Liver (tissue), 10 donors: ENCODE measurements at places on chromosomes 16 and 17. TPM values are rescaled to one million over a fixed set of nuclear protein-coding genes. Genes with fewer than 3 reads are reported as not detected.
A peak's percentile ranks its signal among the peaks of the same experiment; 100 is the strongest.

The SLC9A5 gene
- total RNA-seq, result 0.25 TPM

DNA sequence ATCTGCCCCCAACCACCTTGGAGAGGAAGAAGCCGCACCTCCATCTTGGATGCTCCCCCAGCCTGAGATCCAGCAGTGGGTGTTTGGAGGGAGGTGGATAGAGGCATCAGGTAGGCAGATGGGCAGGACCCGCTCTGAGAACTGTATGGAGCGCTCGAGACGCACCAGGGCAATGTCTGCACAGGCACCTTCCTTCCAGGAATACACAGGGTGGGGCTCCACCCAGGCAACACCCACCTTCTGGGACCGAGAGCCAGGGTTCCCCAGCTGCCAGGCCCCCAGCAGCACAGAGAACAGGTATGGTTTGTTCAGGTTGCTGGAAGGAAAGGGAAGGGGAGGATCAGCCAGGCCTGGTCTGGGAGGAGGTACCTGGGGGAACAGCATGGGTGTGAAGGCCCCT, 2.4 kb downstream of the PRSS22 start:
- no peaks in the 10 kb centered on the region for H3K36me3 ChIP-seq
- no peaks in the 10 kb centered on the region for H3K4me1 ChIP-seq
- DNase-seq, result no peak
- H3K27ac ChIP-seq, result no peak overlapping the region
- no peak overlapping the region for H3K4me3 ChIP-seq
- H3K27me3 ChIP-seq, result no peaks in the 10 kb centered on the region

- H3K27me3 ChIP-seq, result no peaks in the 10 kb centered on the region
- H3K27ac ChIP-seq, result no peak overlapping the region
- no peak for DNase-seq
- no peak overlapping the region for H3K4me3 ChIP-seq
- H3K4me1 ChIP-seq, result no peaks in the 10 kb centered on the region
- H3K36me3 ChIP-seq, result no peaks in the 10 kb centered on the region
Measured at GRCh38 chr17:19408346-19408710, 2.7 kb upstream of the RNF112 start.

The GABARAPL2 gene
- 26.5 TPM for total RNA-seq

- H3K27ac ChIP-seq, result no peak overlapping the region
- H3K4me1 ChIP-seq, result no peaks in the 10 kb centered on the region
- DNase-seq, result no peak
- H3K4me3 ChIP-seq, result no peak overlapping the region
- H3K27me3 ChIP-seq, result no peaks in the 10 kb centered on the region
- H3K36me3 ChIP-seq, result peaks cover 32% of the 10 kb centered on the region
Measured at GRCh38 chr17:67358612-67359011, 7.8 kb downstream of the PSMD12 start.

DNA sequence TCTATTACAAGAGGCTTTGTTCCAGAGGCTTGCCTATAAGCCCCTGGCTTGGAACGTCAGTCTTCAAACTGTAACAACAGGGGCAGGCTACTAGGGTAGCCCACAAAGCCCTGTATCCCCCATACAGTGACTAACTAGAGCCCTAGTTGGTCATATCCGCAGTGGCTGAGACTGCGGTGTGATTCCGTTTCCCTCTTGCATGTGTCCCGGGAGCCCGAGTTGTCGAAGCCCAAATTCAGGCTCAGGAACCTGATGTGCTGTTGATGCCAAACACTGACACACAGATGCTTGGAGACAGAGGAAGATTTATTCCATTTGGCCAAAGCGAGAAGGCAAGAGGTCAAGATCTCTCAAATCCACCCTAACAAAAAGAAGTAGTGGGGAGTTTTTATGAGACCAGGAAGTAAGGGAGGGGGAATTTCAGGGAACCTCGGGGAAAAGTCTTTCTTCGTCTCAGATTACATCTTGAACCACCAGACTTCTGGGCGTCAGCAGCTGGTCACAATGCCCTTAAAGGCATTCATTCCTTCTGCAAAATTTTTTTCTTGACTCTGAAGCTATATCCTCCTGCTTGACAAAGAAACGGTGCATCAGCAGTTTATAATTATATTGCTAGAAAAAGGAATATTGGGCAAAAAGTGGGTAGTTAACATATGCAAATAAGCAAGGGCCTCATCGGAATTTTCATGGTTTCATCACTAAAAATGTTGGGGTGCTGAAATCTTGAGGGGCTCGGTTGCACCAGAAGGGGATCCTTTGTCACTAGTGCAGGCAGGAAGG, 879 bp downstream of the SLFN5 start:
- peaks cover 3% of the 10 kb centered on the region for H3K4me1 ChIP-seq
- H3K36me3 ChIP-seq, result no peaks in the 10 kb centered on the region
- no peaks in the 10 kb centered on the region for H3K27me3 ChIP-seq

The NPIPA8 gene
- 5.9 TPM for total RNA-seq

DNA sequence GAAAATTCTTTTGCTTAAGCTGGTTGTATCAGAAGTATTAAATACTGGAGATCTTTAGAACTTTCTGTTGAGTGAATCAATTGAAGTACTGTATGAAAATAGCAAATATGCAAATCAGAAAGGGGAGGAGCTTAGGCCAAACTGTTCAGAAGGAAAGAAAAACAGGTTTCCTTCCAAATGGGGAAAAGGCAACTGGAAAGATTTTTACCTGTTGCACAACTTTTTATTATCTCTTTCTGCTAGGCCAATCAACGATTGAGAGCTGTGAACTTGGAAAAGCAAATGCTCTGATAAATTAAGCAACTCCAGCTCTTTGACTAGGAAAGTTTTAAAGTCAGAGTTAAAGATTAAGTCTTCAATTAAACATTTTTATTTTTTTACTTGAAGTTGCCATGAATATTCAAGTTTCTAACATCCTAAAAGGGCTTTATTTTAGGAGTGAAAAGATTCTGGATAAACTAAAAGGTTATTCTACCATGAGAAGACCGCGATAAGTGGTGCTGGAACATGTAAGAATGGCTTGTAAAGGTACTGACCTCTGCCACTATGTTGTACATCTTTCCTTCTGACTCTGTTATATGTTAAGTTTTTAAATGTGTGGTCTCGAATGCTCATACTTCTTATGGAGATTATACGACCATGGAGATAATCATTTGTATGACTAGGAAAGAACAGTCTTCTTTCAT, 16.5 kb downstream of the DCUN1D3 start:
- peaks cover 86% of the 10 kb centered on the region for H3K4me1 ChIP-seq
- DNase-seq, result no peak

The OR3A3 gene
- not detected for total RNA-seq

GRCh38 chr16:49470513-49470991, 96.9 kb downstream of the C16orf78 start:
- no peaks in the 10 kb centered on the region for H3K27me3 ChIP-seq
- H3K27ac ChIP-seq, result no peak overlapping the region
- H3K4me3 ChIP-seq, result no peak overlapping the region

The KRTAP4-7 gene
- not detected for total RNA-seq

The SCNN1B gene
- 0.08 TPM for total RNA-seq

GRCh38 chr17:43823350-43824084, 9.4 kb downstream of the MPP3 start:
- H3K4me3 ChIP-seq, result no peak overlapping the region
- no peak for DNase-seq
- H3K27ac ChIP-seq, result no peak overlapping the region
- H3K27me3 ChIP-seq, result no peaks in the 10 kb centered on the region
- H3K4me1 ChIP-seq, result no peaks in the 10 kb centered on the region

DNA sequence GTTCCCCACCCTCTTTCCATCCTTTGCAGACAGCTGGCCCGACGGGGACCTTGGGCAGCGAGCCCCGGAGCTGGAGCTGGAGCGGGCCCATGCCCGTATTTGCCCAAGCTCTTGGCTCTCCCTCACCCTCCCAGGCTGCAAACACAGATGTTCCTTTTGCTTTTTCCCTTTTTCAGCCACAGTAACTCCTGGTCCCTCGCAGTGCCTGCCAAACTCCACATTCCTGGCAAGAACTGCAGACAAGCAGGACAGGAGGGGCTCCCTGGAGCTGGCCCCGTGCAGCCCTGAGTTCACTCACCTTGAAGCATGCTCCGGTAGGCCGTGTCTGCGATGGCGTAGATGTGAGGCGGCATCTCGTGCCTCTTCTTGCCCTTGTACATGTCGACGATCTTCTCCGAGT, 33.9 kb downstream of the MYH11 start:
- no peaks in the 10 kb centered on the region for H3K27me3 ChIP-seq
- H3K4me1 ChIP-seq, result no peaks in the 10 kb centered on the region

The ANKRD40CL gene
- total RNA-seq, result not detected

The C16orf74 gene
- 0.37 TPM for total RNA-seq

DNA sequence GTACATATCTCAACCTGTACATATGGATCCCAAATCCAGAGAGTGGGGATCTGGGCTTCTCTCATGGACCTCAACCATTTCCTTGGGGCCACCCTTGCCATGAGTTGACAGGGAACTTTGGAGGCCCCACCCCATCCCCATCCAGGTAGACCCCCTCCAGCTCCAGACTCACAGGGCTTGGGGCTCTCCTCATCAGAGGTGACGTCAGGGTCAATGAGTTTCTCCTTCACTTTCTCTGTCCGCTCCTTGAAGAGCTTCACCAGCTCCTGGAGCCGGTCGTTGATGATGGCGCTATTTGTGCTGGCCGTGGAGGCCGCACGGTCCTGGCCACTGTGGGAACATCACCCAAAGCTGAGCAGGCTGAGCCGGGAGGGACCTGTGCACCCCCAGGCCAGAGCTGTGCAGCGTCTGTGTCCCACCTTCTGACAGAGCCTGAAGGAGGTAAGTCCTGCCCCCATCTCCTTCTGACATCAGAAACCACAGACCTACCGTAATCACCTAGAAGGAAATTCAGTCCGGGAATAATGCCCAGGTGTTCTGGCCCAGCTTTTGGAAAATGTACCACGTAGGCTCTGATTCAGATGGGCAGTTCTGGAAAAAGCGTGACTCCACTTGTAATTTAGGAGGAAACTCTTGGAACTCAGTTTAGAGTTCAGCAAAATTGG, 50.6 kb downstream of the CNGB1 start:
- no peaks in the 10 kb centered on the region for H3K4me1 ChIP-seq
- no peaks in the 10 kb centered on the region for H3K36me3 ChIP-seq
- no peak overlapping the region for H3K27ac ChIP-seq
- no peak overlapping the region for H3K4me3 ChIP-seq
- H3K27me3 ChIP-seq, result no peaks in the 10 kb centered on the region

- H3K27me3 ChIP-seq, result no peaks in the 10 kb centered on the region
- no peak overlapping the region for H3K4me3 ChIP-seq
- DNase-seq, result no peak
Measured at GRCh38 chr17:9024497-9024896, 3.2 kb downstream of the NTN1 start.

The TRIM72 gene
- total RNA-seq, result not detected

DNA sequence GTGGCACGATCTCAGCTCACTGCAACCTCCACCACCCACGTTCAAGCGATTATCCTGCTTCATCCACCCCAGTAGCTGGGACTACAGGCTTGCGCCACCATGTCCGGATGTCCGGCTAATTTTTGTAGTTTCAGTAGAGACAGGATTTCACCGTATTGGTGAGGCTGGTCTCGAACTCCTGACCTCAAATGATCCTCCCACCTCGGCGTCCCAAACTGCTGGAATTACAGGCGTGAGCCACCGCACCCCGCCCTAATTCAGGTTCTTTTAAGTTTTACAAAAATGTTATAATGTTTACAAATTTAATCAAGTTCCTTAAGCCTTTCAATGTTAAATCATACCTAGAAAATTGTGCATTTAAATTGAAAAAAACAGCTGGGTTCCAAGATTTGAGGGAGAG, 13.3 kb upstream of the GJD3 start:
- no peak for DNase-seq
- no peak overlapping the region for H3K4me3 ChIP-seq
- H3K27ac ChIP-seq, result no peak overlapping the region

DNA sequence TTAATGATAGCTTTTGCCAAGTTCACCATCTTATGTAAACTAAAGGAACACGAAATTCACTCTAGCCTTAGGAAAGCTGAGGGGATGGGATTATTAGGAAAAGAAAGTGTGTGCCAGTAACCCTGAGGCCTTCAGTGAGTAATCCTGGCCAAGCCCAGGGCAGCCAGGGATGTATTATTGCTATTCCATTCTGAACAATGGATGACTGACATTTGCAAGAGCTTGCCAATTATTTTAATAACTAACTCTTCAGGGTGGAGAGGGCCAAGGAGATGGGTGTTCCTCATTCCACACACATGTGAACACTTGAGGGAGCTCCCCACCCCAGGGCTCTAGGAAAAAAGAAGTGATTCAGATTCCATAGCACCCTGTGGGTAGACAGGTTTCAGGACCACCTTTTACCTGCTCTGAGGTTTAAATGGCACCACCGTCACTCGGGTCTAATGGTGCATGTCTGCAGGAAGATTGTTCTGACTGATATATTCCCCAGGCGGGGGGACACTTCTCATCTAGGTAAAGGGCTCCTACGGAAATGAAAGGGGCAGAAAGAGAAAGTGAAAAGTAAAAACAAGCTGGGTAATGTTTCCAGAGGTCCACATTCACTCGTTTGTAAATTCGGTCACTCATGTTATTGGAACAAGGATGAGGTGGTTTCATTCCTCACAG, 41.5 kb downstream of the TK2 start:
- no peaks in the 10 kb centered on the region for H3K27me3 ChIP-seq
- H3K36me3 ChIP-seq, result no peaks in the 10 kb centered on the region
- peak overlapping the region; percentile 23 for H3K27ac ChIP-seq
- peaks cover 41% of the 10 kb centered on the region for H3K4me1 ChIP-seq
- DNase-seq, result no peak
- H3K4me3 ChIP-seq, result no peak overlapping the region

DNA sequence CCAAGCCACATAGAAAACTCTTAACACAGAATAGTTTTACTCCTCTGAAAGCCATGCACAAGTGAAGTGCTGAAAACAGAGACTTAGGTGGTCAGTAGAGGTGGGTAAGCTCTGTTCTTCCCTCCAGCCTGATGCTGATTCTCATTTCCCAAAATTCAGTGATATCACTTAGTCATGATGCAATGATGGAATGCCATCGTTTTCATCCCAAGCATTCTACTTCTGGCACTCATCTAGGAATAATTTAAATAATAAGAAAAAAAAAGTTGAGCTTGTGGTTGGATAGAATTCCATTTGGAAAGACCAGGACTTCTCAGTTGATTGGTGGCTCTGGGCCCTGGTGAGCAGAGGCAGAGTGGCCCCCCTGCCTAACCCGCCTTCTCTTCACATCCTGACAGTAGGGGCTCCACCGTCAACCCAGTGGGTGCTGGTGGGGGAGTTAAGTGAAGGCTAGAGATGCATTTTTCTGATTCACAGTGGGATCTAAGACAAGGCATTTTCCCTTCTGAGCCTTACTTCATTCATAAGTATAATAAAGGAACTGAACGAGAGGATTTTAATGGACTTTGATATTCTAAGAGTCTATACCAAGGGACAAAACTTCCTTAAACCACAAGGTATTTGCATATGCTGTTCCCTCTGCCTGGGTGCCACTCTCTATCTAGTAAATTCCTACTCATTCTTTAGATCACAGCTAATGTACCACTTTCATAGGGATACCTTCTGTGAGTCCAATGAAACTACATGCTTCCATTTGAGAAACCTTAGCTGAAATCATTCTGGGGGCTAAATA, 310.3 kb upstream of the DYNLRB2 start:
- no peaks in the 10 kb centered on the region for H3K36me3 ChIP-seq
- H3K4me3 ChIP-seq, result no peak overlapping the region
- no peaks in the 10 kb centered on the region for H3K4me1 ChIP-seq
- no peak overlapping the region for H3K27ac ChIP-seq
